ENCODE measurements at places on chromosomes 2 and 18.

- DNase-seq: peak; percentile 90
These were observed 1.1 kb downstream of the CYBRD1 start for GRCh38 chr2:171523088-171524017.

DNA sequence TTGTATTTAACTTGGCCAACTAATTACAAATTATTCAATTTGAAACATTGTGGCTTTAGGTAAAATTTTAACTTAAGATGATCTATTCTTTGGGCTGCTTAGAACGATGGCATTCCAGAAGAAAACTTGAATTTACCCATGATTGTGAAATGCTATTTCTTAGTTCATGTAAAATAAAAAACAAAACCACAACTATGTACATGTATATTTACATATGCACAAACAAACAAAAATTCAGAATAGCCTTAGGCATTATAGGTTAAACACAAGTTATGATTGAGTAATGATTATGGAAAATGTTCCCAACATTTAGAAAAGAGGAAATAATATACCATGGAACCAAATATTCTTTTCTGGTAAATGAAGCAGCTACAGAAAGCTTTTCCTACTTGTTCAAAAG is 3.5 kb upstream of the SMCHD1 start:
- DNase-seq: no peak

- DNase-seq: peak; percentile 53
These were observed 83.0 kb upstream of the CHRNA1 start for GRCh38 chr2:174846941-174847938.

DNA sequence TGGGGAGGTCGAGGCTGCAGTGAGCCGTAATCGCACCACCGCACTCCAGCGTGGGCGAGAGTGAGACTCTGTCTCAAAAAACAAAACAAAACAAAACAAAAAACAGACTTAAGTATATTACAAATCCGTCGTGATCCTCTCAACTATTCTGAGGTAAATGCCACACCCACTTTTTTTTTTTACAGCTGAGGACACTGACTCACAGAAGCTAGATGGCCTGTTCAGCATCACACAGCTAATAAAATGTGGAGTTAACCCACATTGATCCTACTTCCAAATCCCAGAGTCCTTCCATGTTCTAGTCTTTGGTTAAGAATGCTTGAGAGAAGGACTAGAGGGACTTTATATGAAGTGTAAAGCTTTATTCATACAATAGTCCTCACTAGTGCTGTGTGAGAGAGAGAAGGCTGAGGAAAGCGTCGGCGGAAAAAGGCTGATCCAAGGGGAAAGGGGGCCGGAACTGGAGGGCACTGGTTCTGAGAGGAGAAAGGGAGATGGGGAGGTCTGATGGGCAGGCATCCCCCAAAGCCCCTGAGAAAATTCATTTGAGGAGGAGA is 627 bp downstream of the RNF25 start:
- no peak for DNase-seq

GRCh38 chr2:120279708-120280107 is 27.1 kb downstream of the RALB start:
- DNase-seq: no peak

DNA sequence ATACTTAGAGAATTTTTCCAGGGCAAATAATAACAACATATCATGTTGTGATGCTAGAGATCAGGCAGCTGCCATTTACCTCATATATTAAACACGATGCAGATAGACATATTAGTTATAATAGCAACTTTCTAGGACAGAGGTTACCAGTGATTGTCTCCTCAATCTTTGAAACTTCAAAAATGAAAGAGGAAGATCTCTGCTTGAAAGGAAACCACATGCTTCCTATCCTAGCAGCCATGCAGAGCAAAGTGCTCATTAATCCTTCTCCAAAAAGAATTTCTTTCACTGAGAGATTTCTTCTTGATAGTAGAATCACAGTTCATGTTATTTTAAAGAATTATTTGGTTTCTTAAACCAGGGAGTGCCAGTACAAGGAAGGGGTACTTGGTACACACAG is 317.2 kb downstream of the CPS1 start:
- no peak for DNase-seq
